ENCODE measurements at places on chromosomes 6 and 20. TPM values are rescaled to one million over a fixed set of nuclear protein-coding genes. Genes with fewer than 3 reads are reported as not detected.

GRCh38 chr6:160069050-160069454 lies 52.6 kb upstream of the SLC22A1 start:
- H3K4me3 ChIP-seq, result no peak overlapping the region
- peaks cover 61% of the 10 kb centered on the region for H3K36me3 ChIP-seq
- no peaks in the 10 kb centered on the region for H3K27me3 ChIP-seq
- H3K27ac ChIP-seq, result no peak overlapping the region

GRCh38 chr6:5260661-5261544 lies at the start of the genes FARS2 and LYRM4:
FARS2 (plus strand) TSS chr6:5261513.
LYRM4 (minus strand) TSS chr6:5260950; CDS start chr6:5260733, 217 bp downstream.
- H3K36me3 ChIP-seq, result peaks cover 12% of the 10 kb centered on the region
- H3K27ac ChIP-seq, result no peak within 1 kb of the TSS
- peak within 1 kb of the TSS; percentile 98 for H3K4me3 ChIP-seq

DNA sequence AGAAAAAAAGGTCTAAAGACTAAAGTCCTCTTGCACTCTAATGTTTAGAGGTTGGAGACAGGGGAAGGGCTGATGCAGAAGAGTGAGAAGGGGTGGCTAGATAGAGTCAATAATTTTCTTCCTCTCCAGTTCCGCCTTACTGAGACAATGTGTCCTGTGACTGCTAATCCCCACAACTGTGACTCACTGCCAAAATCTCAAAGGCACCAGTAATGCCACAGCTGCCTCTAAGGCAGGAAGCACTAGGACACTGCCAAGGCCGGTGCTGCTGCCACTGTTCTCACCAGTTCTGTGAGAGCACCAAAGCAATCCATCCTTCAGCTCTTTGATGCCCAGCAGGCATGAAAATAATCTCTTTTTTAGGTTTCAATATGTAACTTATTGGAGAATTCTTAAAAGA lies 701.9 kb upstream of the MAP3K7 start:
- no peak overlapping the region for H3K4me3 ChIP-seq
- H3K36me3 ChIP-seq, result no peaks in the 10 kb centered on the region
- peaks cover 21% of the 10 kb centered on the region for H3K27me3 ChIP-seq
- no peak overlapping the region for H3K27ac ChIP-seq

- H3K36me3 ChIP-seq, result peaks cover 14% of the 10 kb centered on the region
- no peaks in the 10 kb centered on the region for H3K27me3 ChIP-seq
- no peak for DNase-seq
- H3K27ac ChIP-seq, result no peak overlapping the region
Measured at GRCh38 chr20:45433316-45433715, 17.4 kb downstream of the PIGT start.

The TULP1 gene
- total RNA-seq, result 0.29 TPM

The TGM3 gene
- total RNA-seq, result not detected

The PNLDC1 gene
- total RNA-seq, result not detected

The FAXC gene
- 17.2 TPM for total RNA-seq
